ENCODE measurements at places on chromosomes 5 and 9.

- DNase-seq, result no peak
Observed at GRCh38 chr5:67243349-67243748, 46.8 kb upstream of the CD180 start.

GRCh38 chr5:33995865-33996264 lies 11.4 kb upstream of the SLC45A2 start:
- DNase-seq, result no peak

DNA sequence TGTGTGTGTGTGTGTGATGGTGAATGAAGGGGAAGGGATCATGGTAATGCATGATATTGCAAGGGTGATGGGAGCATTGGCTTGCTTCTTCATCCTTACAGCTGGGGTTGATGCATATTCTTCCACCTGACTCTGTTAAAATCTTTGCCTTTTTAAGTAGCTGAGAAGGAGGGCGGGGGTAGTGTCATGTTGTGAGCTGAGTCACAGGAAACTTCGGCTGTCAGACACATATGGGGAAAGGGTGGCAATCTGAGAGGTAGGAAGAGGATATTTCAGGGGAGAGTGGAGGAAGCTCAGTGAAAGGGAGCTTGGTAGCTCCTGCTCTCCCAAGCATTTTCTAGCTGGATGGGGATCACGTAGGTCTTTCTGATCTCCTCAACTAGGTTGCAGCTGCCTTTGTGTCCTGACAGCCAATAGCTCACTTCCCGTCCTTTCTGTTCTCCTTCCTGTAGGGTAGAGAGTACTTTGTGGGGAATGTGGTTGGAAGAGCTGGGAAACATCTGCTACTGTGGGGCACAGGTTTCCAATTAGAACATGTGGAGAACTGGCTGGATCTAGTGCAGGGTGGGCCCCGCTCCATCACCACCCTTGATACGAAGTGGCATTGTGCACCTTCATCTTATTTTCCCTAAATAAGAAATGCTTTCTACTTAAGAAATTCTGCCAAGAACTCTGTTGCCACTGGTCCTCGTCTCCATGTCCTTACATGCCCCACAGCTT lies 18.1 kb upstream of the CLK4 start:
- no peak for DNase-seq

DNA sequence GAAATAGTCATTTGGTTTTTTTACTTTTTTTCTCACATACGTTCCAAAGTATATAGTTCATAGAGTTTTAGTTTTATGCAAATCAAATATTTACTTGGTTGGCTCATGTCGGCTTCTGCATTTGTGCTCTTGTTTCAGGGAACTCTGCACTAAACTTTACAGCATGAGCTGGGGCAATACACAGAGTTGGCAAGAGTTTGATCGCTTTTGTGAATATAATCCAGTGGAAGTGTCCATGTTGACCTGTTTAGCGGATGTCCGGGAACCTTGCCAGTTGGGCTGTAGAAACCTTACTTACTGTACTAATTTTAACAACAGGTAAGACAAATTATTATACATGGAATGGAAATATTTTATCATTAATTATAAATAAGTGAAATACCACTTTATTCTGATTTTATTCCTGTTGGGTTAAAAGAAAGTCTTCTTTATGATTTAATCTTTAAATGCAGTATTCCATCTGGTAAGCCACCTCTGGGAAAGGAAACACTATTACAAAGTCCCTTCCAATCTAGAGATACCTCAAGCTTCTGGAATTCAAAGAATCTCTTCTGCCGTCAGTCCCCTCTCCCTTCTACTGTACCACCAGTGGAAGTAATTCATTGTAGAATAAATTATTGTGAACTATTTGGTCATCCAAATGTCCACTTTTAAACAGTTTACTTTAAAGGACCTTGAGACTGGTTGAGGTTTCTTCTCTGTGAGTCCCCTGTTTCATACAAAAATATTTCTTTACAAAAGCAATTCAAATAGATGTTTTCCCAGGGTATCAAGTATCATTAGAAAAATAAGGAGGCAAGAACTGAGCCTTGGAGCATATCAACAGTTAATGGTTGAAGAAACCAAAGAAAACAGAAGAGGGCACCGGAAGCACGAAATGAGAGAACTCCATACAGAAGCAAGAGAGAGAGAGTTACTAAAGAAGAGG lies 45.2 kb upstream of the GLIPR2 start:
- DNase-seq, result no peak

DNA sequence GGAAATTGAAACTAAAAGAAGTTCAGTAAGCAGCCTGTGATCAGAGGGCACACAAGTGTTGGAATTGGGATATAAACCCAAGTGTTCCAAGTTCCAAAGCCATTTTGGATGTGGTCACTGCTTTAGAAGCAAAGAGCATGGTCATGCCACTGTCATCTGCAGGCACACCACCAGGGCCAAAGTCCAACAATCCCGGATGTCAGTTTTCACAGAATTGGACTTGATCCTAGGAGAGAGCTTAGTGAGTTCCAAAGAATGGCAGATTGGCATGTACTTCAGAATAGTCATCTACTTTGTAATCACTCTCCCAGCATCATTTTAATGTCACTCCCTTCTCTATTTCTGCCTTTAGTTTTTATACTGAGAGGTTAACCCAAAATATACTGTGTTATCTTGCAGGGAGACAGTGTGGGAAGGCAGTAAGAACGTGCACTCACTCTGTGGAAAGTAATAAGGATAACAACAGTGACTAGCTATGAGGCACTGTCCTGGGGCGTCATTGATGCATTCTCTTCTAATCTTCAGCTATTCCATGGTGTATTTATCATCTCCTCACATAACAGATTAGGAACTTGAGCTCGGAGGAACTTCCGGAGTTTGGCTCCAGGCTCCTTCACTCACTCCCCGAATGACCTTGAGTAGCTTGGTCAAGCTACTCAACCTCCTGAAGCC lies 388.0 kb downstream of the ACTL7B start:
- no peak for DNase-seq

DNA sequence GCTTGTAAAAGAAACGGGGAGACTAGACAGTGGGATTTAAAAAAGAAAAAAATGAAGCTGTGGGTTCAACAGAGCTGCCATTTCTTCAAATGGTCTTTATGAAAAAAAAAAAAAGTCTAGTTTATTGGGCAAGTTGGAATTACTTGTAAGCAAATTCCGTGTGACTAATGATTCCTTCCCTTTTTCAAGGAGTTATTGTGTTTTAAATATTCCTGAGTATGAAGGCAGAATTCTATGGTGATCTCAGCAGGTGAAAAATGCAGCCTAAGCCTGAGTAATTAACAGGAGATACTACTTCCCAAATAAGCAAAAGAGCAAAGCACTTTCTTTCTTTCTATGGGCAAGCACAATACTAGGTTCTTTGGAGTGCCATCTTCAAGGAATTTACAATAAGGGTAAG lies 481.9 kb downstream of the ZNF608 start:
- no peak for DNase-seq

Data from stimulated activated CD4-positive, alpha-beta T cell treated with anti-CD3 and anti-CD28 coated beads, Interleukin-15, amount 100 ng/mL, for 24 hours (primary cell).